Stimulated activated CD8-positive, alpha-beta memory T cell treated with anti-CD3 and anti-CD28 coated beads, Interleukin-15, amount 100 ng/mL, for 4 hours (primary cell): ENCODE measurements at places on chromosomes 12 and 14.

- DNase-seq, result no peak
These were observed 1.0 kb downstream of the CD9 start for GRCh38 chr12:6201213-6201608.

DNA sequence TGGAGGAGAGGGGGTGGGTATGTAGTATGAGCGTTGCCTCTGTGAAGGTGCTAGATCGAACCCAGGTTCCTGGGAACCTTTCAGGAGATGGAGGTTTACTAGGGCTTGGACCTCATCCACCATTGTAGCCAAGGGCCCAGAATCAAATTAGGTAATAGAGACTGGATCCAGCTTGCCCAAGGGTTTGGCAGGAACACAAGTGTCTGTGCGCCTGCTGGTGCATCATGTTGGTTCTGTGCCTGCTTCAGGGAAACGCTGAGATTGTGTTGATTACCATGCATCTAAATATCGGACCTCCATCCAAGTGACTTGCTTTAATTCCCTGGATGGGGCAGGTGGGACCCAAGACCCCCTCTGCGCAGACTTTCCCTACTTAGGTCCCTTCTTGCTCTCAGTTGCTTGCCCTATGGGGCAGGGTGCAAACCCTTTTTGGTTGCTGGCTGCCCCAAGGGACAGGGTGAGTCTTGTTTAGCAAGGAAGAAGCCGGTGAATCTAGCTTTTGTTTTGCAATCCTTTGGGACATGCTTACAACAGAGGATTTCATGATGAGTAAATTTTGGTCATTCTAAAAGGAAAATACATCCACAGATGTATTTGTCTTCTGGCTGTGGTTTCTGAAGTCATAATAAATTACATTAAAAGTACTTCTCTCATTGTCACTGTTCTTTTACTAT, 189.8 kb upstream of the PRICKLE1 start:
- DNase-seq, result no peak

DNA sequence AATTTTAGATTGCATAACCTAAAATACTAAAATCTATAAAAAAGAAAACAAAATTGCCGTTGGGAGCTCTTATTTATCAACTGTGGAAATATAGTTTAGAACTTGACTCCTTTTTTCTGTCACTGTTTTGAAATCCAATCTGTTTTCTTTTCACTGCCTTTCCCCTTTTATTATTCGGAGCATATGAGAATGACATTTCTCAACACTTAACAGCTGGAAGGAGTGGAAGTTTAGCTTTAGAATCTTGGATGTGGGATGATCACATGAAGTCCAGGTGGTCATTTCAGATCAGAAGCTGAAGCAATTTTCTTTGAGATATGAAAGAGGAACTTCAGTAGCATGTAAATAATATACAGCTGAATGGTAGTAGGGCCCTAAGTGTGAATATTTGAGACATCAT, 16.7 kb downstream of the TRHDE start:
- DNase-seq, result no peak

DNA sequence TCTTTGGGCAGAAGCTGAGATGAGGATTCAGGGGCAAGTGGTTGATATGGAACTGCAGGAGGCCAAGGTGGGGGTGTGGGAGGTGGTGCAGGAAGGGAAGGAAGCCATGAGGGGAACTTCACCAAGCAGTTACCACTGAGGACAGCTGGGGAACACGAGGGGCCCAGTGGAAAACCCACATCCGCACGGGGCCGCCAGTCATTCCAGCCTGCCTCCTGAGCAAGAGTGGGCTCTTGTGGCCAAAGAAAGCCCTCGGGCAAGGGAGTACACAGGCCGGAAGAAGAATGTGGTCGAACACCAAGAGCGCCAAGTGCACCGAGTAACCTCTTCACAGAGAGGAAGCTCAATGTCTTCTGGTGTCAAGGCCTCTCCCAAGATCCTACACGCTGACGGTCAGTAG, 252.2 kb upstream of the FOXN3 start:
- DNase-seq, result no peak

GRCh38 chr12:96347130-96347699, 53.0 kb downstream of the CDK17 start:
- no peak for DNase-seq

DNA sequence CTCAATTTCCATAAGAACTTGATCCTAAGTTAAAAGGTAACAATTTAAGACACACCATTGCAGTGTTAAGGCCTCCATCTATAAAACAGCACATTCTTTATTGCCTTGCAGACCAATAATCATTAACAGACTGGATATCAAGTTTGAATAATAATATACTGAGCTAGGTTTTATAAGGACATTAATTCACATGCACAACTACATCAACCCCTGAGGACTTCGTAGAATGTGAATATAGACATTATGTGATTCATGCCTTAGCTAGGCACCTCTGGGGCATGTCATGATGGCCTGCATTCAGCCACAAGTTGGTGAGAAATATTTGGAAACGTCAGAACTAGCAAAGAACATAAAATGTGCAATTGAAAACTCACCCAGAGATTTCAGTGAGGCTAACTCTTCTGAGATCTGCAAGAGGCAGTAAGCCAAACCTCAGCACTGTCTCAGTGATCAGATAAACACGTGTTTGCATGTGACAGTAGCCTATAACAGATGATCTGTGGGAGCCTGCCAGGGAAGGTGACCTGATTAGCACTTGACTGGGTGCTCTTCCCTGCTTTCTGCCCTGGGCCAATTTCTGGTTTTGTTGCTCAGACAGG, 492.2 kb downstream of the FLRT2 start:
- no peak for DNase-seq

DNA sequence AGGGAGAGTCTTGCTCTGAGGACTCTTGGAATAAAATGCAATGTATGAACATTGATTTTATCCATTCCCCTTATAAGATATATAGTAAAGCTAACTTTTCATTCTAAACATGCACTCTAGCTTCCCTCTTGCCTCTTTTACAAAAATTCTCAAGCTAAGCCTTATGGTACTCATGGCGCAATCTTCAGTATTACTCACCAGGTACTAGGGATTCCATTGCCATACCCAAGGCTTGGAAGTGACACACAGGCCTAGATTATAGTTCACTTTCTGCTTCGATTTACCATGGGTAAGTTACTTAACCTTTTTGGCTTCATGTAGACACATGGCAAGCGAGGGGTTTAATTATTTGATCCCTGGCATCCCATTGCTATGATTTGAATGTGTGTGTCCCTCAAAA, 331.5 kb downstream of the LRIG3 start:
- no peak for DNase-seq

GRCh38 chr14:49770212-49770817, 2.4 kb downstream of the KLHDC2 start:
- DNase-seq, result no peak

DNA sequence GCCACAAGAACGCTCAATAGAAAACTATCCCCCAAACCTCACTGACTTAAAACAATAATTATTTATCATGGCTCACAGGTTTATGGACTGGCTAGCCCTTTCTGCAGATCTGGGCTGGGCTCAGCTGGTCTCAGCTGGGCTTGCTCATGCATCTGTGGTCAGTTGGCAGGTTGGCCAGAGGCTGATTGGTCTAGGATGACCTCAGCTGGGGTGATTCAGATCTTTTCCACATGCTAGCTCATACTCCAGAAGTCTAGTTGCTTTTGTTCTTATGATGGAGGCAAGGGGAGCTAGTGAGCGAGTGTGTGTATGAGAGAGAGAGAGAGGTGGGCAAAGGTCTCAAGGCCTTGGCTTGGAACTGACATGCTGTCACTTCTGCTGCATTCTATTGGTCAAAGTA, 181.2 kb upstream of the NRXN3 start:
- DNase-seq, result no peak

GRCh38 chr14:106883218-106883692, 1356.9 kb downstream of the TMEM121 start:
- no peak for DNase-seq
